Posterior vena cava (tissue), 2 donors: ENCODE measurements at places on chromosomes 16 and 17. TPM values are rescaled to one million over a fixed set of nuclear protein-coding genes. Genes with fewer than 3 reads are reported as not detected.
A peak's percentile ranks its signal among the peaks of the same experiment; 100 is the strongest.

DNA sequence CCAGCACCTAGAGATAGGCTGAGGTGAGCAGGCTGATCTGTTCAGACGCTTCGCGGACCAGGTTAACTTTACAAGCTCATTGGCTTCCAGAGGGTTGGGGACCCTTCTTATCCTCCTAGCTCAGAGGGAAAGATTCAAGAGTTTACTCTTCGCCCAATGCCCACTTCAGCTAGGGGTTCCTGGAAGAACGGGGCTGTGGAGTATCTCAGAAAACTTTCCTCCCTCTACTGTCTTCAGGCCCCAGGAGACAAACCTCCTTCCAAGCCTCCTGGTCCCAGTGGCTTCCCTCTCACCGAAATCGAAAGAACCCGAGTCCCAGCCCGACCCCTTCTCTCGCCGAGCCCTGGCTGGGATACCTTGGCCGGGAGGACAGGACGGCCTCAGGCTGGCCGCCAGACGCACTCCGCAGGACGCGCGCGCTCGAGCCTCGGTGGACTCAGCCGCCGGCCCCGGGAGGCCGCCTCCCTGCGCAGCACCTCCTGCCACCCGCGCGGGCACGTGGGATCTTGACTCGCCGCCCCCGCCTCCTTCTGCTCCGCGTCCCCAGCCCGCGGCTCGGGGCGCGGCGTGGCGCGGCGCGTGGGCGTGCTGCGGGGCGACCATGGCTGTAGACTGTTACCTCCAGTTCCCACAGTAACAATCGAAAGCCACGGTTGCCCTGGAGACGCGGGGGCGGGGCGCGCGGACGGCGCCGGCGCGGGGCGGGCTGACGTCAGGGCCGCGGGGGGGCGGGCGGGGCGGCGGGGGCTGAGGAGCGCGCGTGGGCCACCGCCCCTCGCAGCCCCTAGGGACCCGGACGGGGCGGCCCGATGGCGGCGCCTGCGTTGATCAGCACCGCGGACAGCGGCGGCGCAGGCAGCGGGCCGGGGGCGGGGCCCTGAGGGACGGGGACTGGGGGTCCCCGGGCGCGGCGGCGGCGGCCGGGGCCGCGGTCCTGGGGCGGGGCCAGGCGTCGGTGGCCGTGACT lies 5.3 kb upstream of the HIC1 start:
- DNase-seq: peak; percentile 97

GRCh38 chr16:85072947-85073346 lies 39.3 kb downstream of the CIBAR2 start:
- no peak for DNase-seq

GRCh38 chr17:78819806-78820792 lies 20.5 kb downstream of the USP36 start:
- peak; percentile 78 for DNase-seq

DNA sequence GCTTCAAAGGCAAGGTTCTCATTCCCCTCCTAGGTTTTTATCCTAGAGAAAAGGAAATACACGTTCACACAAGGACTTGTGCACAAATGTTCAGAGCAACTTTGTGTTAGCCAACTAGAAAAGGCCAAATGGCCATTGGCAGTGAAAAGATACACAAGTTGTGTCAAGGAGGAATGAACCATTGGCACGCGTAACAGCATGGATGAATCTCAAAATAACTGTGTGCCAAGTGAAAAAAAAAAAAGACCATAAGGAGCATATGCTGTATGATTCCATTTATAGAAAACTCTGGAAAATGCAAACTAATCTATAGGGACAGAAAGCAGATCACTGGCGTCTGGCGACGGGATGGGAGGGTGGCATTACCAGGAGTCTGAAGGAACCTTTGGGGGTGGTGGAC lies 333.8 kb downstream of the SNX29 start:
- DNase-seq: no peak

GRCh38 chr17:44044071-44044470 lies 22.4 kb downstream of the LSM12 start:
- DNase-seq: peak; percentile 0

DNA sequence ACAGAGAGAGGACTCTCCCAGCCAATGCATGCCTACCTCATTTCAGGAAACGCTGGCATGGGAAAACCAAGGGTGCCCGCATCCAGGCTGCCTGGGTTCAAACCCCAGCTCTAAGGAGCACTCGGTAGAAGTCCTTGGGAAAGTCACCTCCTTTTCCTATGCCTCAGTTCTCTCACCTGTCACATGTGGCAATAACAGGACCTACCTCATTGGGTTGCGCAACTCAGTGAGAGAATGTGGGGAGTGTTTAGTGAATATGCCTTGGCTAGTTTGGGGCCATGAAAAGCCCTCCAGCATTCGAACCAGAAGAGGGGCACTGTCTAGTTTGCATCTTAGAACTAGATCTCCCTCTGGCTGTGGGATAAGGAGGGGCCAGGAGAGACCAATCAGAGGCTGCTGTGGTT lies 9.0 kb upstream of the NXPH3 start:
- peak; percentile 11 for DNase-seq

GRCh38 chr17:82647593-82648164 lies 565 bp downstream of the WDR45B start:
- DNase-seq: peak; percentile 87

DNA sequence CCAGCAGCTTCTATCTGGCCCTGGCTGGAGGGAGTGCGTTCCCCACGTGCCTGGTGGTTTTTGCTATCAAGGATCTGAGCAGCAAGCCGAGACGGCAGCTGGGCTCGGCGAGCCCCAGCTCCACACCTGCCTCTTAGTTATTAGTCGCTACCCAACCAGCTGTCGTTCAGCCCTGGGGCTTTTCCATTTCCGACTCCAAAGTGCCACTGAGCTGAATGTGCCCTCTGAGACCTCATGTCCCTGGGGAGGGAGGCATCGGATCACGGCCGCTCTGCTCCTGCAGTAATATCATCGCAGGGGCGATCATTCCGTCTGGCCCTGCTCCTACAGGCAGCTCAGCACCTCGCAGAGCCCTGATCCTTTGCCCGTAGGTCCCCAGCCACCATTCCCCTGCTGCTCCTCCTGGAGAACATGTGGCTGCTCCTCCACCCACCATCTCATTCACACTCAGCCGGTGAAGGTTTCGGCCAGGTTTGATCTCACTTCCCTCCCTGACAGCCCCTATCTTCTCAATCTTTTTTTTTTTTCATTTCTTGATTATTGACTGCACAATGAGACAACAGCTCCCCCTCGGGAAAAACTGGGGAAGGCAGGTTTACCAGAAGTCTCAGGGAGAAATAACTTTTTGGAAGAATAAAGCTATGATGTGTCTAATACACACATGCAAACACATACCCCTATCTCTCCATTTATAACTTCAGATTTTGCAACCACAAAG lies 86.7 kb downstream of the ZFHX3 start:
- peak; percentile 72 for DNase-seq

DNA sequence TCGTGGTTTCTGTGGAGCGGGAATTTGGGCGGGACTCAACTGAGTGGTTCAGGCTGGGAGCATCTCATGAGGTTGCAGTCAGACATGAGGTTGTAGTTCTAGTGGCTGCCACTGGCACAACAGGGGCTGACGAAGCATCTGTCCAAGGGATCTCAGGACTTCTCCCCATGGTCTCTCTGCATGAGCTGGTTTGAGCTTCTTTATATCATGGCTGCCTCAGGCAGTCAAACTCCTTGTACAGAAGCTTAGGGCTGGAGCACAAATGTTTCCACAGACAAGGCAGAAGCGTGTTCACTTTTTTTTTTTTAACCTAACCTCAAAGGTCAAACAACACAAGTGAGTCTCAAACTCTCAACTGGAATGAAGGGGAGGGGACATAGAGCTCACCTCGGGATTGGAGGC lies 243.3 kb downstream of the MSI2 start:
- DNase-seq: no peak

DNA sequence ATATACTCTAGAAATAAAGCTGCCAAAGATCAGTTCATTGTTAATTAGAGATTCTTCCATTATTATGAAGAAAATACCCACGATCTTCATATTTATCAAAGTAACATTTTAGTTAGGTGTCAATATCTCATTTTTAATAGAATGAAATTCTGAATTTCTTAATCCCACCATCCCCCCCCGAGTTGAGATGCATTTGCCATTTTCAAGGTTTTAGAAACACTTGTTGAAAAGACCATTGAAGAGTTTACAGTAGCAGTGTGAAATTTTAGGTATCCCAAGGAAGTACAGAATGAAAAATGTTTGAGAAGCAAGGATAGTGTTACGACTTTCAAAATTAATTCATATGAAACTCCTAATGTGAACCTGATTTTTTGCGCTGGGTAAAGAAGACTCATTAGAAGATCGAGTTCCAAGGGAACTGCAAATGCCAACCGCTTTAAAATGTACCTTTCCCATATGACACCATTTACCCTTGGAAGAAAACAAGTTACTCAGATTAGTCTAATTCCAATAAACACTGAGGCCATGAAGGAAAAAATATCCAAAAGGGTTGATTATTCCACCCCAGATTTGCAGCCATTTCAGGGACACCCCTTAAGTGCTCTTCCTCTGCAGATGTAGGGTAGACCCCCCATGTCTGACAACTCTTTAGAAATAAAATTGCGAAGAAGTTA lies 731 bp downstream of the IKZF3 start:
- no peak for DNase-seq

- DNase-seq: no peak
These were observed 560 bp downstream of the RAI1 start for GRCh38 chr17:17681744-17682292.

- no peak for DNase-seq
These were observed 15.9 kb downstream of the PEMT start for GRCh38 chr17:17575360-17576251.

DNA sequence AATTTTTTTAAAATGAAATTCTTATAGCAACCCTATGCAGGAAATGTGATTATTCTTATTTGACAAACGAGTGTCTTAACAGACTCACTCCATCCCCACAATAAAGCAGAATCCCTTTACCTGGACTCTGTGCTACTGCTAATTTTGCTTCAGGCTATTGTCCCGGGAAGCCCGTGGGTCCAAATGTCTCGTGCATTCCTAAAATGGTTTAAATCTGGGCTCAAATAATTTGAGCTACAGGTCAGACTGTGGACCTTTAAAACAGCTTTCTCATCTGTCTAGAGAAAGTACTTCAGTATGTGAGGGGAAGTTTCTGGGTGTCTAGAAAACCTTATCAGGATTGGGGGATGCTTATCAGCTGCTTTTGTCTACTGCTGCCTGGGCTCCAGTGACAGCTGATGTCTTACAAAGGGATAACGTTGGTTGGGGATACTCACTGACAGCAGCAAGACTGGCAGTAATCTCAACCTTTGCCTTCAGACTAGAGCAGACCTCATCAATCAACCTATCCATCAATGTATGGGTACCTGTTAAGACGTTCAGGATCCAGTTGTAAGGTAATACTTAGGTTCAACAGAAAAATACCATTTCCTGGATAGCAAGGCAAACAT lies 197.9 kb upstream of the CDH11 start:
- DNase-seq: no peak

- no peak for DNase-seq
These were observed 11.3 kb downstream of the TBX4 start for GRCh38 chr17:61463316-61464129.

DNA sequence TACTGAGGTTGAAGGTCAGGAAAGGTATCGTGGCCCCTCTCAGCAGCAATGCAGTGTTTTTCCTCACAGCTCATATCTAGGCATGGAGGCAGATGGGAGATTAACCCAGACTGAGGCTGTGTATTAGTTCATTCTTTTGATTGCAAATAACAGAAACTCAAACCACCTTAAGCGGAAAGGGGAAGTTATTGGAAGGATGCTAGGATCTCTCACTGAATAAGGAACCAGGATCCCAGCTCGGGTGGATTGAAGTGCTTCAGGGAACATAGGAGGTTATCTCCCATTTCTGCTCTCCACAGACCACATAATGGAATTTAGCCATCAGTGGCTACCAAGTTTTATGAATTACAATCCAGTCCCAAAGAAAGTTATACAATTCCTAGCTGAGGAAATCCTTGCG lies 8.2 kb downstream of the ZNF689 start:
- no peak for DNase-seq

DNA sequence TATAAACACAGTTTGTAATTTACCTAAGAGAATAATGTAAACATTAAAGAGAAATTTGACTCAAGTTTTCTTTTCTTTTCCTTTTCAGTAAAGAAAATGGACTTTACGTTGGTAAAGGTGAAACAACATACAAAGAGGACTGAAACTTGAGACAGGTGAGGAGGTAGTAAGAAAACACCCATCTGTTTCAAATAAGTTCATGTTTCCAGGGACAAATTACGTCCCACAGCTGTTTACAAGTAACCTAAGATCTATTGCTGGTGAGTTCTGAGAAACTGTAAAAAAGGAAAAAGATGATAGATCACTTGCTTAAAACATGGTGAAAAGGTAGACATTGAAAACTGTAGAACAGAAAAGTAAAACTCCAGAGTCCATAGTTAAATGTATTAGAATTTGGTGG lies 4.8 kb upstream of the ABCA5 start:
- DNase-seq: no peak

- DNase-seq: no peak
These were observed 11.5 kb upstream of the IGF2BP1 start for GRCh38 chr17:48985436-48986245.

- peak; percentile 30 for DNase-seq
These were observed 39.0 kb downstream of the DNAH17 start for GRCh38 chr17:78538033-78538776.

DNA sequence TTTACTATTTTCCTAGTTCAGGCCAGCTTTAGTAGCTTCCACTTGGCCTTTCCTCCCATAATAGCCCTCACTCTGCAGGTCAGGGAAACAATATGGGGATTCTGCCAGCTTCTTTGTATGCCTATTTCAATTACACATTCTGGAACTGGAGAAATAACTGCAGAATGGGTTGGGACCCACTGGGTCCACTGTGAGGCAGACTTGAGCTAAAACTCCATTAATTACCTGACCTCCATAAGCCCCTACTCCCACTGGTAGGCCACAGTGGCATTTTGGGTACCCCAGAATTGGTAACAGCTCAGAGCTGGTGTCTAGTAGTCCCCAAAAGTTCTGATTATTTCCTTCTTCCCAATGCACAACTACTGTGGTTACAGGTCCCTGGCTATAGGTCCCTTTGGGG lies 16.7 kb upstream of the TENT4B start:
- no peak for DNase-seq

- DNase-seq: no peak
These were observed 9.4 kb downstream of the CMC2 start for GRCh38 chr16:80997139-80997798.

GRCh38 chr16:85126394-85126704 lies 14.1 kb upstream of the CIBAR2 start:
- DNase-seq: no peak

DNA sequence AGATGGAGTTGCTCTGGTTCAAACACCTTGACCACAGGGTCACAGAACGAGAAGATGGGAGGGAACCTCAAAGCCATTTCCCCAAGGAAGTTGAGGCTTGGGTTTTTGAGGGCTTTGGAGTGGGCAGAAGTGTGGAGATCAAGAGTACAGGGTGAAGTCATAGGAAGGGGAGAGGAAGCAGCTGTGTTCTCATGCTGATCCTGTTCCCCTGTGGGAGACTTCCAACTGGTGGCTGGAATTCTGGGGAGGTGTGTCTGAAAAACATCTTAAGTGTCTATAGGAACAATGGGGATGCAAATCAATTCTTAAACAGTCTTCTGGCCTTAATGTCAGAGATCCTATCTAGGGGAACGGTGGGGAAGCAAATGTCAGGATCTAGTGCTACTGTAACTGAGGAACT lies 38.8 kb upstream of the HSBP1 start:
- DNase-seq: no peak

The NT5M gene
- 3.0 TPM for total RNA-seq

The RNF222 gene
- total RNA-seq: not detected

The ZG16 gene
- total RNA-seq: not detected

The MPP3 gene
- total RNA-seq: 10.2 TPM

The STAT5A gene
- total RNA-seq: 37.6 TPM

The CAPNS2 gene
- total RNA-seq: not detected

The SYCE1L gene
- total RNA-seq: 2.5 TPM

The CNTNAP4 gene
- 0.24 TPM for total RNA-seq
